ENCODE measurements at places on chromosomes 4 and X. TPM values are rescaled to one million over a fixed set of nuclear protein-coding genes. Genes with fewer than 3 reads are reported as not detected.

GRCh38 chr4:15361529-15361928 lies 66.3 kb upstream of the C1QTNF7 start:
- no peak for DNase-seq

DNA sequence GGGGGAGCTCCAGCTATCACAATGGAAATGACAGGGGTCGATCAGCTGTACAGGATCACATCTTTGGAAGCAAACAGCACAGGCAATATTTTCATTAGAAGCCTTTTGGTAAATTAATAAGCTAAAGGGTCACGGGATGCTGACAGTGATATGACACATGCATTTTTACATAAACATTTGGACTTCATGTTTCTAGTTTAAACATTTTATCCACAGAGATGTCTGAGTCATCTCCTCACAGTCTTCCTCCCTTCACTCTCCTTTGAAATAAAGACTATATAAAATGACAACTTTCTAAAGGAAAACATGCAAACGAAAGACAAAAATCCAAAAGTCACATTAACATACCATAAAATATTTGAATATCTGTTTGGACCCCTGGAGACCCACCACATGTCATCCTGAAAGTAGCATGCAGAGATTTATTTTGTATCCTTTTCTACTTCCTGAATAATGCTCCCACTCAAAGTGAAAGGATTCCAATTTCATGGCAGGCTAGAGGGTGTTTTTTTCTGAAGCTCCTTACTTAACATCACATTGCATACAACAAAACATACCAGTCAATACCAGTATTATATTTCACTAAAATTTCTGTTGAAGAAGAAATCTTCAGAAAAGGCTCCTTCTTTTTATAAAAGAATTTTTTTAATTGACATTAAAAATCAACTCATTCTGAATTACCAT lies 200.1 kb upstream of the PPARGC1A start:
- DNase-seq, result no peak

- DNase-seq, result no peak
These were observed 67.7 kb upstream of the PRDM5 start for GRCh38 chr4:120990246-120990645.

DNA sequence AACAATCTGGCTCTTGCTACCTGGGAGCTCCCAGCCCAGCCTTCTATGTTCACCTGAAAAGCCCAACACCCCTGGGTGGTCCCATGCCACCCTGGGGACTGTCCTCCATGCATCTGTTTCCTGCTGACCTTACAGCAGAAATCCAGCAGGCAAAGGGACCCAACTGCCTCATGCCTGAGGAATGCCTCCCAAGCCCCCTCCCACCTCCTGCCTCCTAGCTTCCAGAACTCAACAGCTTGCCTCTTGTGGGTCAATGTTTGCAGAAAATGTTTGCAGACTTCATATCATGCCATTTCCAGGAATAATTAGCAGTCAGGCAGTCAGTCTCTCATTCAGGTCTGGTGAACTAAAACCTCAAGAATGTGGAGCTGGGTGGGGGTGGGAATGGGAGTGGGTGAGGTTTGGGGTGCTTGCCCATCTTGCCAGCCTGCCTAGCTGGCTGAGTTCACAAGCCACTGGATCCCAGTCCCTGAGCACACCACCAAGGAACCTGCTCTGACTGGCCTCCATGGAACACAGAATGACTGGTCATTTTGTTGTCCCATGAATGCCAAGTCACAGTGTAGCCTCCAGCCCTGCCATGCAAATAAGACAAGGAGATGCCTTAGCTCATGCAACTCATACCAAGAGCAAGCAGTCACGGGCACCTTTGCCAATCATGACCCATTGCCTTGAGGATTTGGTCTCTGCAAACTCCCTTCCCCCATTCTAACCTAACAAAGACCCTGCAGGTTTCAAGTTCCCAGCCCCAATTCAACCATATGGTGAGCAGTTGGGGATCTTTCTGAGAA lies 12.1 kb upstream of the PLAC1 start:
- DNase-seq, result no peak

YY2 gene
- polyA plus RNA-seq, result 3.2 TPM

ZNF185 gene
- 42.6 TPM for polyA plus RNA-seq

All from left kidney (tissue), 8 donors.